Activated T-cell treated with anti-CD3 and anti-CD28 coated beads, Interleukin-2, amount 50 U/mL, for 72 hours (primary cell): ENCODE measurements at places on chromosomes 11 and 22. TPM values are rescaled to one million over a fixed set of nuclear protein-coding genes. Genes with fewer than 3 reads are reported as not detected.

- DNase-seq = no peak
These were observed 1098.0 kb downstream of the BRD1 start for GRCh38 chr22:48729499-48730171.

The CHST1 gene
- total RNA-seq = not detected

GRCh38 chr11:36365907-36366306 is 69.8 kb downstream of the PRR5L start:
- no peak for DNase-seq

- no peak for DNase-seq
These were observed 31.8 kb upstream of the FCHSD2 start for GRCh38 chr11:73173755-73174494.

- DNase-seq = no peak
These were observed 5.2 kb upstream of the SLN start for GRCh38 chr11:107716884-107717532.
